ENCODE measurements at places on chromosomes 13 and 19. TPM values are rescaled to one million over a fixed set of nuclear protein-coding genes. Genes with fewer than 3 reads are reported as not detected.
A peak's percentile ranks its signal among the peaks of the same experiment; 100 is the strongest.

The MAMSTR gene
- 1.4 TPM for total RNA-seq

The OR7D2 gene
- 0.44 TPM for total RNA-seq

The ADAMTSL5 gene
- total RNA-seq: 3.6 TPM

The KLK12 gene
- not detected for total RNA-seq

The FCAR gene
- not detected for total RNA-seq

The NMRK2 gene
- total RNA-seq: not detected

The CGB7 gene
- total RNA-seq: not detected

The INSL3 gene
- 8.7 TPM for total RNA-seq

The MARCHF2 gene
- total RNA-seq: 9.6 TPM

GRCh38 chr19:10104130-10104513, 1.6 kb upstream of the ANGPTL6 start:
- H3K36me3 ChIP-seq: peaks cover 24% of the 10 kb centered on the region
- DNase-seq: no peak
- peaks cover 1% of the 10 kb centered on the region for H3K27me3 ChIP-seq

- H3K36me3 ChIP-seq: peaks cover 6% of the 10 kb centered on the region
- DNase-seq: peak; percentile 41
- peaks cover 39% of the 10 kb centered on the region for H3K4me1 ChIP-seq
- H3K4me3 ChIP-seq: peak overlapping the region; percentile 93
Measured at GRCh38 chr13:97434397-97435201, 630 bp downstream of the RAP2A start.

GRCh38 chr19:31326329-31327028, 22.8 kb downstream of the TSHZ3 start:
- H3K27me3 ChIP-seq: no peaks in the 10 kb centered on the region
- DNase-seq: no peak
- H3K4me3 ChIP-seq: no peak overlapping the region
- H3K36me3 ChIP-seq: no peaks in the 10 kb centered on the region
- no peak overlapping the region for H3K27ac ChIP-seq
- no peaks in the 10 kb centered on the region for H3K4me1 ChIP-seq

DNA sequence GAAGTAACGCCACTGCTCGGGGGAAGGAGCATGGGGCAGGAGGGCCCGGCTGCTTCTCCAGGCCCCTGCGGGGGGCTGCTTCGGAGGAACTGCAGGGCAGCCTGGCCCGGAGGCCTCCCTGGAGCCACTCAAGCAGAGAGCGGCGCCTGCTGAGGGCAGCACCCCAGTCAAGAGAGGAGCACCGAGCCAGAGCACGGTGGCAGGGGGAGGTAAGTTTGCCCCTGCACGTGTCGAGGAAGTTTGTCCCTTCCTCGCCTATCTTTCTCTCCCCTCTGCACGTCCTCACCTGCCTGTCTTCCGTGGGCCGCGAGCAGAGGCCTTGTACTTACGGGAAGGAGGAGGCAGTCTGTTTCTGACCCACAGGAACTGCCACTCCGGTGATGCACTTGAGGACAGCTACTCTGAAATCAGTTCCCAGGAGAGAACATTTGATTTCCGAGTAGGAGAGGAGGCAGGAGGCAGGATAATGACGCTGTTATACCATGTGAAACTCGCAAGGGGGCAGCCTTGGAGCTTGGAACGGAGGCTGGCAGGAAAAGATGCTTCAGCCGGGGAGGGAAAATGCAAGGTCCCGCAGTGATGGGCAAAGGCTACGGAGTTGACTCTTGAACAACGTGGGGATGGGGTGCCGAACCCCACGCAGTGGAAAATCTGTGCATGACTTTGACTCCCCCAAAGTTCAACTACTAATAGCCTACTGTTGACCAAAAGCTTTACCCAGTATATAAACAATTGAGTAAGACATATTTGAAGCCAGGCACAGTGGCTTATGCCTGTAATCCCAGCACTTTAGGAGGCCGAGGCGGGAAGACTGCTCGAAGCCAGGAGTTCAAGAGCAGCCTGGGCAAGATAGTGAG, 5.0 kb downstream of the FFAR1 start:
- no peaks in the 10 kb centered on the region for H3K36me3 ChIP-seq
- H3K4me1 ChIP-seq: peaks cover 25% of the 10 kb centered on the region
- peak; percentile 55 for DNase-seq
- H3K4me3 ChIP-seq: no peak overlapping the region

GRCh38 chr13:33497146-33497845, 211.7 kb upstream of the STARD13 start:
- H3K4me3 ChIP-seq: no peak overlapping the region
- DNase-seq: no peak
- peaks cover 3% of the 10 kb centered on the region for H3K27me3 ChIP-seq
- no peak overlapping the region for H3K27ac ChIP-seq
- H3K36me3 ChIP-seq: no peaks in the 10 kb centered on the region

- no peak overlapping the region for H3K27ac ChIP-seq
- no peak overlapping the region for H3K4me3 ChIP-seq
- no peaks in the 10 kb centered on the region for H3K36me3 ChIP-seq
- H3K4me1 ChIP-seq: no peaks in the 10 kb centered on the region
Measured at GRCh38 chr13:113358653-113359190, 5.2 kb downstream of the GRTP1 start.

- H3K27ac ChIP-seq: peak overlapping the region; percentile 32
- no peaks in the 10 kb centered on the region for H3K36me3 ChIP-seq
- peak overlapping the region; percentile 20 for H3K4me3 ChIP-seq
- no peak for DNase-seq
- peaks cover 38% of the 10 kb centered on the region for H3K4me1 ChIP-seq
- H3K27me3 ChIP-seq: peaks cover 6% of the 10 kb centered on the region
Measured at GRCh38 chr13:36344173-36344572, 2.0 kb downstream of the SPART start.

- no peak overlapping the region for H3K27ac ChIP-seq
- H3K4me3 ChIP-seq: no peak overlapping the region
- DNase-seq: no peak
- peaks cover 21% of the 10 kb centered on the region for H3K27me3 ChIP-seq
- H3K36me3 ChIP-seq: no peaks in the 10 kb centered on the region
- H3K4me1 ChIP-seq: no peaks in the 10 kb centered on the region
Measured at GRCh38 chr19:29366757-29367156, 153.8 kb upstream of the UQCRFS1 start.

DNA sequence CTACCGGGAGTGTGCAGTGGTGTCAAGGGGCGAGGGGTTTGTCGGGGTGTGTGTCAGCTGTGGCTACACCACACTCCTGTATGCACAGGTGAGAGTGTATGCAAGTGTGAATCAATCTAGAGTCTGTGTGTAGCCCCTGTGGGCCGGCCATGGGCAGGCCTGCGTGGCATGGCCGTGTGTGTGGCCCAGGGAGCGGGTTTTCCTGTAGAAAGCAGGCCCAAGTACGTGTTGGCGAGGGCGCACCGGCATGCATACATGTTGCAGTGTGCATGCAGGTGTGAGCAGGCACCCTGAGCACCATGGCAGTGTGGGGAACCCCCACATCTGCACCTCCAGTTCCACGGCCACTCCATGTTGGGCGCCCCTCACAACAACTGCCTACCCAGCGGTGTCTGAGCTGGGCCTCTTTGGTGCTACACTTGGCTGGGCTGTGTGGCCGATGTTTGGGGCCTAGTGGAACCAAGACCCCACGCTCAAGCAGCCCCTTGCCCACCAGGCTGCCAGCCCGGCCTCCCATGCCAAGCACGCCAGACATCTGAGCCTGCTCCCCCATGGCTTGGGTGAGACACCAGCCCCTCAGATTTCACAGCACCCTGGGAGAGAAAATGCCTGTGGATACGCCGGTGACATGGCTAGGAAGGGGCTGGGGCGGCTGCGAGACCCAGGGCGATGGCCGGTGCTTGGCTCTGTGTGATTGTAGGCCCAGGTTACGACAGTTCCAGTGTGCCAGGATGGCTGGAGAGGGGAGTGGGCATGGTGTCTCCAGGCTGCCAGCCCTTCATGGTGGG, 2.1 kb downstream of the NFIX start:
- no peak for DNase-seq
- H3K4me1 ChIP-seq: peaks cover 7% of the 10 kb centered on the region
- H3K27me3 ChIP-seq: peaks cover 28% of the 10 kb centered on the region
- H3K4me3 ChIP-seq: peak overlapping the region; percentile 57
- H3K27ac ChIP-seq: no peak overlapping the region

DNA sequence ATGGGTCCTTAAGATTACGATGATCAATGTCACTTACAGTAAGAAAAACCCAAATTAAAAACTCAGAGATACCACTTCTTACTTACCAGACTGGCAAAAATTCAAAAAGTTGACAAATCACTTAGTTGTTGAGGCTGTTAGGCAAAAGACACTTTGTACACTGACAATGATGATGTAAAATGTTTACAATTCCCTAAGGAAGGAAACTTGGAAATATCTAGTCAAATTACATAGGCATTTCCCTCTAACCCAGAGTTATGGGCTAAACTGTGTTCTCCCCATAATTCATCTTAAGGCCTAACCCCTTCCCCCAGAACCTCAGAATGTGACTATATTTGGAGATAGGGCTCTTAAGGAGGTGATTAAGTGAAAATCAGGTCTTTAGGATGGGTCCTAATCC, 12.0 kb downstream of the TGDS start:
- H3K27ac ChIP-seq: no peak overlapping the region
- H3K27me3 ChIP-seq: no peaks in the 10 kb centered on the region
- H3K4me1 ChIP-seq: peaks cover 20% of the 10 kb centered on the region
- H3K4me3 ChIP-seq: no peak overlapping the region

GRCh38 chr19:45205810-45206209, 27.2 kb downstream of the BLOC1S3 start:
- no peaks in the 10 kb centered on the region for H3K36me3 ChIP-seq
- no peak overlapping the region for H3K4me3 ChIP-seq
- peaks cover 6% of the 10 kb centered on the region for H3K4me1 ChIP-seq
- no peak for DNase-seq
- no peak overlapping the region for H3K27ac ChIP-seq

DNA sequence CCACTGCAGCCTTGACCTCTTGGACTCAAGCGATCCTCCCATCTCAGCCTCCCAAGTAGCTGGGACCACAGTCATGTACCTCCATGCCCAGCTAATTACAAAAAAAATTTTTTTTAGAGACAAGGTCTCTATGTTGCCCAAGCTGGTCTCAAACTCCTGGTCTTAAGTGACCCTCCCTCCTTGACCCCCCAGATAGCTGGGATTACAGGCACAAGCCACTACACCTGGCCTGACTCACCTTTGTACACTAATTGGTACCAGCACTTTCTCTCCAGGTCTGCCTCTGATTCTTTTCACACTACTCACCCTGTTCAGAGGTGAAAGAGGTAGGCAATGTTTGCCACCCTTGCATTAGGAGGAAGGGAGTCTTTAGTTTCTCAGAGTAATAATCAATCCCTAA, 5.5 kb upstream of the EPS15L1 start:
- no peak overlapping the region for H3K4me3 ChIP-seq
- no peak overlapping the region for H3K27ac ChIP-seq
- peaks cover 2% of the 10 kb centered on the region for H3K36me3 ChIP-seq

- DNase-seq: no peak
- peaks cover 2% of the 10 kb centered on the region for H3K36me3 ChIP-seq
- no peak overlapping the region for H3K4me3 ChIP-seq
- H3K27me3 ChIP-seq: no peaks in the 10 kb centered on the region
- H3K27ac ChIP-seq: no peak overlapping the region
Measured at GRCh38 chr13:97339019-97339987, 94.7 kb upstream of the RAP2A start.

- H3K27ac ChIP-seq: peak overlapping the region; percentile 76
- H3K36me3 ChIP-seq: peaks cover 1% of the 10 kb centered on the region
- H3K27me3 ChIP-seq: no peaks in the 10 kb centered on the region
- DNase-seq: no peak
- peak overlapping the region; percentile 81 for H3K4me3 ChIP-seq
Measured at GRCh38 chr19:9793071-9793591, 24.6 kb upstream of the ZNF846 start.

Data from activated T-helper 1 cell treated with anti-CD3 and anti-CD28 coated beads, Interleukin-12 subunit alpha, Interleukin-12 subunit beta, Interleukin-2, Interleukin-4 antibody, amounts not matched to agents 30 ng/mL and 10 ng/mL and 1 ng/mL, durations not matched to agents 14 hours and 24 hours and 36 hours (primary cell).